HFFc6 (cell line): ENCODE measurements at places on chromosomes 12 and 14.

GRCh38 chr12:42468921-42469320 lies 120.6 kb downstream of the PRICKLE1 start:
- no peak for DNase-seq

DNA sequence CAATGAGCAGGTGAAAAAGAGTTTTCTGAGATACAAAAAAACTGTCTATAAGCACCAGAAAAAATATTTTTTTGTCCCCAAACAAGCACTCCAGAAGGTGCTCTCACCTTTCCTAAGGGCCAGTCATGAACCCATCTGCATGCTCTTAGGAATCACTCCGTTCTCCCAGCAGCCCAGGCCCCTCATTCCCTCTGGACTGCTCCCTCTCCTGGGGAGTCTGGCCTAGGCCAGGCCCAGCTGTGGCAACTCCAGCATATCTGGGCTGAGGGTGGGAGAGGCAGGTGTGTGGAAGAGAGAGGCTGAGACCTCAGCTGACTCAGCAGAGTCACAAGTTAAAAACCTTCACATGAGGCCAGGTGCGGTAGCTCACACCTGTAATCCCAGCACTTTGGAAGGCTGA lies 54.6 kb downstream of the TRAFD1 start:
- DNase-seq: no peak

- no peak for DNase-seq
Observed at GRCh38 chr12:65529106-65529505, 250.6 kb downstream of the MSRB3 start.

DNA sequence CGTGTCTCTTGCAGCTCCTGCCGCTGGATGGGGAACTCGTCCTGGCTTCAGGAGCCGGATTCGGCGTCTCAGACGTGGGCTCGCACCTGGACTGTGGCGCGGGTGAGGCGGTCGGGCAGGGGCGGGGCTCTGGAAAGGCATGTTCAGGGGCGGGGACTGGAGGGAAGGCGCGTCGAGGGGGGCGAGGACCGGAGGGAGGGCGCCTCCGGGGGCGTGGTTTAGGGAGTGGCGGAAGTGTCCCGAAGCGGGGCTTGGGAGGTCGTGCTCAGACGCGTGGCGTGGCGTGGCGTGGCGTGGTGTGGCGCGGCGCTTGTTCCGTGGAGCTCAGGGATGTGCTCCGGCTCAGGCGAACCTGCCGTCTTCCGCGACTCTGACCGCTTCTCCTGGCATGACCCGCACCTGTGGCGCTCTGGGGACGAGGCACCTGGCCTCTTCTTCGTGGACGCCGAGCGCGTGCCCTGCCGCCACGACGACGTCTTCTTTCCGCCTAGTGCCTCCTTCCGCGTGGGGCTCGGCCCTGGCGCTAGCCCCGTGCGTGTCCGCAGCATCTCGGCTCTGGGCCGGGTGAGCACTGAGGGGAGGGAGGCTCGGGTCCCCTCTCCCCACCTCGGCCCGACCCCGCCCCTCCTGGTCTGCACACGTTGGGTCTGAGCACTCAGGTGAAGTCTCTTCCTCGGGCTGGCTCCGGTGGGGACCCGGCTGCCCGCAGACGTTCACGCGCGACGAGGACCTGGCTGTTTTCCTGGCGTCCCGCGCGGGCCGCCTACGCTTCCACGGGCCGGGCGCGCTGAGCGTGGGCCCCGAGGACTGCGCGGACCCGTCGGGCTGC lies 6.2 kb downstream of the AMN start:
- DNase-seq: no peak

GRCh38 chr12:47770086-47770726 lies 2.8 kb upstream of the SLC48A1 start:
- DNase-seq: peak; percentile 48

DNA sequence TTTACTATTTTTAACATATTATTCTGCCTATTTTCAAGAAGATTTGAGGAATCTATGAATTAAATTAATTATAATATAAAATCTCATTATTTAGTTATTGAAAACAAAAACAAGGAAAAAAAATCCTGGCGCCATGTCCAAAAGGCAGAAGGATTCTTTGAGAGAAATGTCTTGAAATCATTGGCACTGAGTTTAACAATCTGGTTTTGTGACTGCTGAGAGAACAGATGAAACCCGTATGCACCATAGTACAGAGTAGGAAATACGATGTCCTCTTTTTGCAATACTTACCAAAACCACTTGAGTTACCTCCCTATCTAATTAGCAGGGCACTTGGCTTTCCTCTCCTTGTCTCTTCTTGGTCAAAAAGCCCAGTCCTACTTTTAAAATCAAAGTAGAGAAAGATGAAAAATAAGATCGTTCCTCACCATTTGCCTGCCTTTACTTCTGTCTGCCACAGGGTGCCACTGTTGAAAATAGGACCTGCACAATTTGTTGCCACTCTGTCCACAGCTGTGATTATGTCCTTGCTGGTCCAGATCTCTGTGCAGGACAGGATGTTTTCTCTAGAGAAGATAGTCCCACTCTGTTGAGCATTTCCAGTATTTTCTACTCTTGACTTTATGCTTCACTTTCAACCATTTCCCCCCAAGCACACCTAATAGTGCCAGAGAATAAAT lies 179.7 kb downstream of the PDZRN4 start:
- no peak for DNase-seq

- no peak for DNase-seq
Observed at GRCh38 chr14:101088714-101089113, 185.2 kb upstream of the RTL1 start.

GRCh38 chr12:8226355-8226754 lies 1.1 kb downstream of the FAM90A1 start:
- no peak for DNase-seq

DNA sequence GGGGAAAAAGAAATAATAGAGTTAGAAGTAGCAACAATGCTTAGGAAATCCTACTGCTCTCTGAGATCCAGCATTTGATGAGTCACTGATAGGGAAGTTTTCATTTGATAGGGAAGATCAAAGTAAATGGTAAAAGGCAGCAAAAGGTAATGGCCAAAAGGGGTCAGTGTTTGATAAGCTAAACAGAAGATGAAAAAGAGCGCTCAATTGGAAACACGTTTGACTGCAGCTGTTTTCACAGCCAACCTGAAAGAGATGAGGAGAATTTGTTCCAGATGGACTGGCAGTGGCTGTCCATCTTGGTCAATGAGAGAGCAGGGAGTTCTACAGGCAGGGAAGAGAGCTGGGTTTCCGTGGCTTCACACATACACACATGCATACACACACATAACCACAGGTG lies 264.2 kb downstream of the TMEM132C start:
- no peak for DNase-seq

GRCh38 chr12:94930216-94930654 lies 73.3 kb downstream of the NDUFA12 start:
- no peak for DNase-seq

DNA sequence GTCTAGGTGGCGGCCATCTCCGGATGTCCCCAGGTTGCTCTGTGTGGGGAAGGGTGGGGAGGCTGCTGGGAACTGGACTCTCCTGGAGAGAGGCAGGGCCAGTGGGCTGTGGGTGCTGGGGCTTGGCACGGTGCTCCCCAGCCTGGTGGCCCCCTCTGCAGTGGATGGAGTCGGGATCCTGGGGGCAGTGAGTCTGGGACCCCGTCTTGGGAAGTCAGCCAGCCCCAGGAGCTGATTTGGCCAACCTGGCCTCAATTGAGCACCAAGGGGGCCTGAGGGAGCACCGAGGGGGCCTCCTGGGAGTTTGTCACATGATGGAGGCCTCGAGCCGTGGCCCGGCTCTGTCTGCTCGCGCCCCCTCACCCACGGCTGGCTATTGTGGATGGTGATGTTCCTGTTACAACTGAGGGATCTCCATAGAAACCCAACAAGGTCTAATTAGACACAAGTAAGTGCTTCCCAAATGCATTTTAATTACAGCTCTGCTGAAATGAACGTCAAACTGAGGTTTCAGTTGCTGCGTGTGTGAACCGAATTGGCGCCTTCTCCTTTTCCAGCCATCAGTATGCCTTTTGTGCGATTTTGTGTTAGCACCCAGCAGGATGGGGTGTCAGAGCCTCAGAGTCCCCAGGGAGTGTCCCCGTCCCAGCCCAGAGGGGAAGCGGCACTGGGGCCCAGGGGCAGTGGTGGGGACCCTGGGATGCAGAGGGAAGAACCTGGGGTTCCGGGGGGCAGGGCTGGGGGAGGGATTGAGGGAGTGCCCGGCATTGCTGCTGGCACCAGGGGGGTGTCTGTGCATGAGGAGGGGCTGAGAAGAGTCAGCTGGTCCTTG lies 71.8 kb downstream of the KIF26A start:
- no peak for DNase-seq

GRCh38 chr12:52689936-52690335 lies 9.7 kb upstream of the KRT1 start:
- no peak for DNase-seq

DNA sequence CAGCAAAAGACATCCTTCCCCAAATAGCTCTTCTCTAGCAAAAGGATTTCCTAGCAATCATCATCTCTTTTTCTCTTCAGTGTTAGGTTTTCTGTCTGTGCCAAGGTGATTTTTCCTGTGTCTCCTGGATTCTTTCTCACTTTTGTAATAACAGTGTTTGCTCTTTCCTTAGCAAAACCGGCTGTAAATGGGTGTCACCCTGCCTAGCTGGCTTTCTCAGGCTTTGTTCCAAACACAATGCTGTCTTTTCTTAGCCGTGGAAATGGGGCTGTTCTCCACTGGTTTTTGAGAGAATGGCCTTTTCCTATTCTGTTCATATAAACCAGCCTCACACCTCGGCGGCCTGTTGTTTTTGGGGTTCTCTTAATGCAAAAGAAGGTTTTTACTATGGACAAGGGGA lies 21.9 kb downstream of the JDP2 start:
- no peak for DNase-seq

- DNase-seq: no peak
Observed at GRCh38 chr12:52953181-52953841, 4.4 kb downstream of the KRT18 start.

DNA sequence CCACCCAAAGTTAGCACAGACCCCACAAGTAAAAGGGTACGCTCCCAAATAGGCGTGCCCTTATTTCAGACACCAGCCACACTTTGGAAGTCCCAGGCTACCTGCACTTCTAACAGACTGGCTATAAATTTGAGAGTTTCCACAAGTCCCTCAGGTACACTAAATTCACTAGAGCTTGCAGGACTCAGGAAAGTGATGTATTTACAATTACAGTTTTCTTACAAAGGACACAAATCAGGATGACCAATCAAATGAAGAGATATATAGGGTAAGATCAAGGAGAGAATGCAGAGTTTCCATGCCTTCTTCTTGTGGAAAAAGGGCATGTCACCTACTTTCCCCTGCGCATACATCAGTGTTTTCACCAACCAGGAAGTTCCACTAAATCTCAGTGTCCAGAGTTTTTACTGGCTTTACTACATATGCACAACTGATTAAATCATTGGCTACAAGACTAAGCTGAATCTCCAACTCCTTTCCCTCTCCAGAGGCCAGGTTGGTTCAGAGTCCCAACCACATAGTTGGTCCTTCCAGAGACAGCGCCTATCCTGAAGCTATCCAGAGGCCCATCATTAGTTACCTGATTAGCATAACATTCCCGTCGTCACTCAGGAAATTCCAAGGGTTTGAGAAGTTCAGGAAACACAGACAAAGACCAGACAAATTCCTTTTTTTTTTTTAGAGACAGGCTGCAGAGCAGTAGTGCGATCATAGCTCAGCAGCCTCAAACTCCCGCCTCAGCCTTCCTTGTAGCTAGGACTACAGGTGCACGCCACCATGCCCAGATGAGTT lies 84.2 kb downstream of the DENND5B start:
- peak; percentile 22 for DNase-seq

GRCh38 chr12:109137055-109137454 lies 20.7 kb downstream of the ACACB start:
- DNase-seq: no peak

GRCh38 chr12:45681465-45681864 lies 48.0 kb upstream of the ARID2 start:
- no peak for DNase-seq

DNA sequence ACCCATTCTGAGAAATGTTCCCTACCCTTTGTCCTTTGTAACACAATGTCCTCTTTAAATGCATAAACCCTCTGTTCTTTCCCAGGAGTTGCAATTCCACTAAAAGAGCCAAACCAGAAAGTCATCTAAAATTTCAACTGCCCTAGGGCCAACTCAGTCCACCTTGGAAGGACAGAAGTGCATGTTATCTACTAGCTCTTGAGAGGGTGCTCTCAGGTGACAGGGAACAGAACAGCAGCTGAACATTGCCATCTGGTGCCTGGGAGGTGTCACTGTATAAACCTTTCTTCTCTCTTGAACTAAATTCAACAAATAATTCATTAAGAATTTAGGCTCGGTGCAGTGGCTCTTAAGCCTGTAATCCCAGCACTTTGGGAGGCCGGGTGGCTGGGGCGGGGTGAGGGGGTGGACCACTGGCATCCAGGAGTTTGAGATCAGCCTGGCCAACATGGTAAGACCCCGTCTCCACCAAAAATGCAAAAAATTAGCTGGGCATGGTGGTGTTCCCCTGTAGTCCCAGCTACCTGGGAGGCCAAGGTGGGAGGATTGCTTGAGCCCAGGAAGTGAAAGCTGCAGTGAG lies 10.3 kb upstream of the FERMT2 start:
- peak; percentile 57 for DNase-seq

- DNase-seq: no peak
Observed at GRCh38 chr12:71950404-71950803, 11.8 kb downstream of the TPH2 start.

GRCh38 chr14:62602712-62603111 lies 442.5 kb downstream of the KCNH5 start:
- DNase-seq: no peak

DNA sequence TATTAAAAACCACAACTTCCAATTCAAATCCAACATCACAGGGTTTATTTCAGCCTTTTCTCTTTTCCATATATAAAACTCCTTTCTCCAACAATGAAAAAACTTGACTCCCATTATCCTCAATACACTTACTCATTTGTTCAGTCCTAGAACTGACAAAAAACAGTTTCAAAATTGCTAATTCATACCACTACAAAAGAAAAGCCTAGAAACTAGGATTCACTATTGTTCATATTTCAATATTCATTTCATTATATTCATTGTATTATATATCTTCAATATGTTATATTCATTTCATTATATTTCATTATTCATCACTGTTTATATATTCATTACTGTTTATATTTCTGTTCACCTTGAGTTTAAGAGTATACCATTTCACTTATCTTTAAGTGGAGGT lies 85.8 kb downstream of the NUMB start:
- DNase-seq: no peak

GRCh38 chr12:93829016-93829415 lies 151.8 kb downstream of the CRADD start:
- no peak for DNase-seq
